AG20443 (cell line): ENCODE measurements at places on chromosomes 1 and 21.

DNA sequence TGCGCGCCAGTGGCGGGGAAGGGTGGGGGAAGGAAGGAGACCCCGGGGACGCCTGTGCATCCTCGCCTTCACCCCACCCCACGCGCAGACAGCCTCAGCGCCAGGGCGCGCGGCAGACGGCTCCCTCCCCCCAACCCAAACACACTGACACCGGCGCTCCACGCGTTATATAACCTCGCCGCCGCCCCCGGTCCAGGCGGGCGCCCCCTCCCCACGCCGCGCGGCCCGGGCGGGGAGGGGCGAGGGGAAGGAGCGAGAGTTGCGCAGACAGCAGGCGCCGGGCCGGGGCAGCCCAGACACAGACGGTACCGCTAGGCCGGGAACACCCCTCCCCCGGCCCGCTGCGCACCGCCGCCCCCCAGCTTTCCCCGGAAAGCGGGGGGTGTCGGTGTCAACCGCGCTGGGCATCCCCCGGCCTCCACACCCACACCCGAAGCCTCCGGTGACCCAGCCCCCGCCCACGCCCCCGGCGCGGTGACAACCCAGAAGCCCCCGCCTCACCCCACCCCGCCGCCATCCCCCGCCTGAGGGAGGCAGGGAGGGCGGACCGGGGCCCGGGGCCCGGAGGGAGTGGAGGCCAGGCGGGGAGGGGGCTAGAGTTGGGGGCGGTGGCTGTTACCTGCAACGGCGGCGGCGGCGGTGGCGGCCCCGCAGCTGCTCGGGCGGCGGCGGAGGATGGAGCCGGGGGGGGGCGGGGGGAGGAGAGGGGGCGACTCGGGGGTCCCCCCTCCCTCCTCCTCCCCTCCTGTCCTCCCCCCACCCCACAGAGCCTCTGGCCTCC lies 432 bp downstream of the AKT3 start:
- peak; percentile 50 for DNase-seq

DNA sequence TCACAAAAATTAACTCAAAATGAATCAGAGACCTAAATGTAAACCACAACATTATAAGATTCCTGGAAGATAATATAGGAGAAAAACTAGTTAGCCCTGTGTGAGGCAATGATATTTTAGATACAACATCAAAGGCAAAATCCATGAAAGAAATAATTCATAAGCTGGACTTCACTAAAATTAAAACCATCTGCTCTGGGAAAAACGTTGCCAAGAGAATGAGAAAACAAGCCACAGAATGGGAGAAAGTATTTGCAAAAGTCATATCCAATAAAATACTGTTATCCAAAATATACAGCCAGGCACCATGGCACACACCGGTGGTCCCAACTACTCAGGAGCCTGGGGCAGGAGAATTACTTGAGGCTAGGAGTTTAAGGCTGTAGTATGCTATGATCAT lies 70.3 kb downstream of the SYF2 start:
- no peak for DNase-seq

- DNase-seq, result no peak
These were observed 87.0 kb downstream of the UBE2U start for GRCh38 chr1:64290420-64290819.

- DNase-seq, result no peak
These were observed 280.3 kb downstream of the LTN1 start for GRCh38 chr21:28712411-28712810.

DNA sequence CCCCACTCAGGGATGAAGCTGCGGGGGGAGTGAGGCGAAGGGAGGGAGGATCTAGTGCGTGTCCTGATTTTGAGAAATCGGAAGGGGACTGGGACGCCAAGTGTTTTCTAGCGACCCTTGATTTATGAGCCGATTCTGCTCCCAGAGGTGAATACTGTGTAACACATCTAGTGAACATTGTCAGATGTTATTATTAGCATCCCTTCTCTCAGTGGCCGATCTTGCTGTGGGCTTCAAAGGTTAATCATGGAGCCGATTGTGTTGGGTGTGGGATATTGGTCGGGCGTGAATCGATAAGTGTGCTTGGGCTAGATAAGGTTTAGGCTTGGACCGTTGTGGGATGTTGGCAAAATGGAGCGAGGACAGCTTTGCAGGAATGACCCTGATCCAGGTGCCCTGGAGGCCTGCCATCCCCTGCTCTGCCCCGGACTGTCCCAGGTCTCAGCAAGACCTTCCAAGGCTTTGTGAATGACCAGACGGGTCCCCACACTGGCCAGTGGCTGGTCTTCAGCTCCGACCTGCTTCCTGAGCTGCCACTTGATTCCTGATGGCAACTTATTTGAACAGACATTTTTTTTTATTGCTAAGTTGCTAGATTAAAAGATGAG lies 2.2 kb downstream of the AJAP1 start:
- no peak for DNase-seq

GRCh38 chr21:17082843-17083483 lies 429.9 kb upstream of the CXADR start:
- no peak for DNase-seq

DNA sequence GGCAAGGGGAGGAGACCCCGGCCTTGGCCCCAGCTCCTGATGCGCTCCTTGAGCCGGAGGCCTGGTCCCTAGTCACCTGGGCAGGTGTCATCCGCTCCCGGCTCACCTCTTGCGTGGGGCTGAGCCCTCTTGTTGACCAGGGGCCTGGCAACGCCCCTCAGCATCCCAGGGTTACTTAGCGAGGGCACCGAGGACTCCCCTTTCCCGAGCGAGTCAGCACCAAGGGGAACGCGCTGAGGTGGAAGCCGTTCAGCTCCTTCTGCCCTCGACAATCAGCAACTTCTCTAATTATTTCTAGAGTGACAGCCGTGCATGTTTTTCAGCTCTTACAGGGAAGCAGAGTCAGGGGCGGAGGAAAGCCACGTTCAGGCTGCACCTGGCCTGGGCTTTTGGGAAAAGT lies 522 bp downstream of the SLC45A1 start:
- DNase-seq, result no peak

- DNase-seq, result no peak
These were observed 21.6 kb downstream of the ROR1 start for GRCh38 chr1:63795455-63795854.

DNA sequence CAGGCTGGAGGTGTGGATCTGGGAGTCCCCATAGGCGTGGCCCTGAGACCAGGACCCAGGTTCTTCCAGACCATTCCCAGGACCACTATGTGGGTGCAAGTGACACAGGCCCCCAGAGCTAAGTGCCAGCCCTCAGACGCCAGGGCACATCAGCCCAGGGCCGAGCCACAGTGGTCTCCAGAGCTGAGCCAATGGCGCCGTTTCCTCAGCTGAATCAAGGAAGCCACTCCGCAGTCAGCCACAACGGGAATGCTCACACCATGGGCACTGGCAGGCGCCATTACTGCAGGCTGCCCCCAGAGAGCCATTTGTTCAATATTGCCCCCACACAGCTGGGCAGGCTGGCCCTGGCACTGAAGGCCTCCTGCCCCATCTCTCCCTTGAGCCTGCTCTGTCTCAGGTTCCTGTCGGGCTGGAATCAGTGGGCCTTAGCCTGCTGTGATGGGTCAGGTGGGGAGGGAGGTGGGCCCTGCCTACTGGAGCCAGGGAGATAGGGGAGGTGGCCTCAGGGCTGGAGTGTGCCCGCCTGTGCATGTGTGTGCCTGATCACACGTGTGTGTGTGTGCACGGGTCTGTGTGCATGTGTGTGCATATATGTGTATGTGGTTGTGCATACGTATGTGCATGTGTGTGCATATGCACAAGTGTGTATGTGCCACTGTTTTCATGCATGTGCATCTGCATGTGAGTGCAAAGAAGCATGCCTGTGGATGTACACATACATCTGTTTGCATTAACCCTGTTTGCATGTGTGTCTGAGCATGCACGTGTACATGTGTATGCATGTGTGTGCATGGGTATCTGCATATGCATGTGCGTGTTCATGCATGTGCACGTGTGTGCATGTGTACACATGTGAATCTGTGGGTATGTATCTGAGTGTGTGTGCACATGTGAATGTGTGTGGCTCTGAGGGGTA lies 6.1 kb downstream of the GJC2 start:
- DNase-seq, result no peak
